ENCODE measurements at places on chromosomes 2 and 18.
A peak's percentile ranks its signal among the peaks of the same experiment; 100 is the strongest.

GRCh38 chr2:168895771-168896170 lies 5.3 kb upstream of the G6PC2 start:
- no peak for DNase-seq

DNA sequence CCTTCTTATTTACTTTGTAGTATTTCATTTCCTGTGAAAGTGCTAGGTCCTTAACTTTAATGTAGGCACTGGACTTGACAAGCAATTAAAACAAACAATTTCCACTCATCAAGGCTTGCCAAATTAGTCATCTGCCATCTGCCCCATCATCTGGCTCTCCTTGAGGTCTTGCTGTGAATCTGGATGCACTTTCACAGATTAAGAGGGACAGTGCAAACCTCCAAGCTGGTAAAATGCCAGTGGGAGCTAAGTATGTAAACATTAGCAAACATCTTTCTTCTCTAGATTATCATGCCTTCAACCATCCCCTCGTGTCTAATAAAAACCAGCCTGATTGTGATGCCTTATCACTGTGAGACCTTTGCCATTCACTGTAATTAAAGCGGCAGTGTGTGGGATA lies 402.9 kb downstream of the ERBB4 start:
- no peak for DNase-seq

- DNase-seq = no peak
Observed at GRCh38 chr2:150811259-150811855, 323.9 kb upstream of the RND3 start.

GRCh38 chr2:20617081-20617575 lies 33.8 kb downstream of the HS1BP3 start:
- no peak for DNase-seq

- DNase-seq = no peak
Observed at GRCh38 chr18:35484034-35484433, 13.7 kb downstream of the INO80C start.

- no peak for DNase-seq
Observed at GRCh38 chr18:36153771-36154170, 24.1 kb downstream of the ELP2 start.

DNA sequence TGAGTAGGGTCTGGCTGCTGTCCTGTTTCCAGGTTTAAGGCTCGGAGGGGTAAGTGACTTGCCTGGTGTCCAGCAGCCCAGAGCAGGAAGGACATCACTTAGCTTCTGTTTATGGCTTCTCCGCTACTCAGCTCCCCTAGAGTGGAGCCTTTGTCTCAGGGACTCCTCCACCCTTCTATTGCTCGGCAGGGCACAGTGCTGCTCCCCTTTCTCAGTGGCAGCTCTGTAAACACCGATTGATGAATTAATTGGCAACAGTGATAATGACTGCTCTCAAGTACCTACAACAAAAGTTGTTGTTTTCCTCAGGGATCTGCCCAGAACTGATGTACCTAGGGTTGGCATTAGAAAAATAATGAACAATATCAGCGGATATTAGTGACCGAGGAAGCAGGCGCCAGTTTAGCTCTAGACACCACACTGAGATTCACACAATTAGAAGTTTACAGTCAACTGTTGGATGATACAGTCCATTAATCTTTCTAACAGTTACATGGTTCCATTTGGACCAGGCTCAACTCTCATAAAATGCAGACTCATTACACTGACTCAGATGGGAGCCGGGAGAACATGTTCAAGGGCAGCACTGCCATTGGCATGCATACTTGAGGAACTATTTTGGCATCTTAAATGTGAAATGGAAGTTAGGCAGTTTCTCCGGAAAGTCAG lies 265.7 kb downstream of the MTX2 start:
- no peak for DNase-seq

GRCh38 chr18:31120594-31120993 lies 18.4 kb upstream of the DSC2 start:
- no peak for DNase-seq

DNA sequence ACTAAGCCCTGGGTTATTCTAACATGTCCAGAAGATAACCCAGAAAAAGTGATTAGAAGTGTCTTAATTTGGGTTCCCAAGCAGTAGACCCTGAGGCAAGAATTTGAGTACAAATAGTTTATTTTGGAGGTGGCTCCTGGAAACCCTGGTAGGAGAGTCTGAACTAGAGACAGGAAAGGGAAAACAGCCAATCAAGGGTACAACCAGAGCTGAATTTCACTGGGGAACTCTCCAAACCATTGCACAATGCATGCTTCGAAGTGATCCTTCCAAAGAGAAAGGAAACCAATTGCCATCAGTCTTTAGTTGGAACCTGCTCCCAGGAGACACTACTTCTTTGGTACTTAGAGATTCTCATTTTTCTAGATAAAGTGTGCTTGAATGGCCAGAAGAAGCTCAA lies 361.5 kb downstream of the MBD2 start:
- no peak for DNase-seq

GRCh38 chr18:63233334-63233733 lies 86.2 kb downstream of the BCL2 start:
- DNase-seq = no peak

DNA sequence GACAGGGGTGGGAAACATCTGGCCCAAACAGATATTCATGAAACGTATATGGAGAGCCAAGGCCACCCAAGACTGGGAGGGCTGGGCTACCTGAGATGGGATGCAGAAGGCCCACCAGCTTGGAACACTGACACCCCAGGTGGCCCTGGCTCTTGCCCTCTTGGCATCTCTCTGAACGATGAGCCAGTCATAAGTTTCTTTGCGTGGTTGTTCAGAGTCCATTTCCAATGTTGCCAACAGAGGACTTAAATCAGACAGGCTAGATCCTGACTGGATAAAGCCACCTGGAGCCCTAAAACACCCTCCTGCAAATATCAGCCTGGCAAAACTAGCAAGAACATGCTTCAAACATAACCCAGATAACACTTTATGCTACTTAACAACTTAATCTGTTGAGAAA lies 42.6 kb downstream of the LPIN2 start:
- DNase-seq = no peak

GRCh38 chr2:236689393-236689700 lies 119.7 kb downstream of the ACKR3 start:
- DNase-seq = no peak

DNA sequence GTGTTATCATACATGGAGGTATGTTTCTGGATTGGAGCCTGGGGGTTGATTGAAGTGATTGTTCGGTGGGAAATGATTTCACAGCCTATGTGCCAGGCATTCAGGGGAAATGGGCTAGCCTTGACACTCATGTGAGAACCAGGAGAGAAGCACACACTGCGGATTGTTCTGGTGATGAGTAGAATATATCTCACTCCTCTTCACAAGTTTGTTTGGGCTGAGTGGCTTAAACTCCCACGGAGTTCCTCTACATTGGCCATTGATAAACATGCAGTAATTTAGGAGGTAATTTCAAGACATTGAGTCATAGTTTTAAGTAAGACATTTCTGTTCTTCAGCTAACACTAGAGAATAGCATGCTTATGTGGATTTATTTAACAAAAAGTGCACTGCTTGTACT lies 498.9 kb upstream of the NETO1 start:
- no peak for DNase-seq

GRCh38 chr18:8895987-8896619 lies 190.7 kb downstream of the MTCL1 start:
- DNase-seq = no peak

- DNase-seq = no peak
Observed at GRCh38 chr2:54876764-54877163, 153.3 kb downstream of the EML6 start.

DNA sequence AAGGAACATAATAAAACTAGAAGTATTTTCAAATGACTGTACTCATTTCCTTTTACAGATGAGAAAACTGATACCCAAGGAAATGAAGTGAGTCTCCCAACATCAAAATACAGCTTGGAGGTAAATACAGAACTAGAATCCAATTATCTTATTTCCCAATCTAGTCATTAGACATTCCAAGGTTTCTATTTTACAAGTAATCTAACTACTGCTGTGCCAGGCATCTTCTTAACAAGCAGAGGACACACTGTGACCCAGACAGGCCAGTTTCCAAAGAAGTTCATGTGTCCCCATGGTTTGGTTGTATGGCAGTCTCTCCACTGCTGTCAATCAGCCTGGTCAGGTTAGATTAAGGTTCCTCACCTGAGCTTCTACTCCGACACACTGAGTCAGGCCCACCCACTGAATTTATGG lies 143.5 kb downstream of the THADA start:
- no peak for DNase-seq

- no peak for DNase-seq
Observed at GRCh38 chr18:313931-314330, 46.1 kb upstream of the THOC1 start.

DNA sequence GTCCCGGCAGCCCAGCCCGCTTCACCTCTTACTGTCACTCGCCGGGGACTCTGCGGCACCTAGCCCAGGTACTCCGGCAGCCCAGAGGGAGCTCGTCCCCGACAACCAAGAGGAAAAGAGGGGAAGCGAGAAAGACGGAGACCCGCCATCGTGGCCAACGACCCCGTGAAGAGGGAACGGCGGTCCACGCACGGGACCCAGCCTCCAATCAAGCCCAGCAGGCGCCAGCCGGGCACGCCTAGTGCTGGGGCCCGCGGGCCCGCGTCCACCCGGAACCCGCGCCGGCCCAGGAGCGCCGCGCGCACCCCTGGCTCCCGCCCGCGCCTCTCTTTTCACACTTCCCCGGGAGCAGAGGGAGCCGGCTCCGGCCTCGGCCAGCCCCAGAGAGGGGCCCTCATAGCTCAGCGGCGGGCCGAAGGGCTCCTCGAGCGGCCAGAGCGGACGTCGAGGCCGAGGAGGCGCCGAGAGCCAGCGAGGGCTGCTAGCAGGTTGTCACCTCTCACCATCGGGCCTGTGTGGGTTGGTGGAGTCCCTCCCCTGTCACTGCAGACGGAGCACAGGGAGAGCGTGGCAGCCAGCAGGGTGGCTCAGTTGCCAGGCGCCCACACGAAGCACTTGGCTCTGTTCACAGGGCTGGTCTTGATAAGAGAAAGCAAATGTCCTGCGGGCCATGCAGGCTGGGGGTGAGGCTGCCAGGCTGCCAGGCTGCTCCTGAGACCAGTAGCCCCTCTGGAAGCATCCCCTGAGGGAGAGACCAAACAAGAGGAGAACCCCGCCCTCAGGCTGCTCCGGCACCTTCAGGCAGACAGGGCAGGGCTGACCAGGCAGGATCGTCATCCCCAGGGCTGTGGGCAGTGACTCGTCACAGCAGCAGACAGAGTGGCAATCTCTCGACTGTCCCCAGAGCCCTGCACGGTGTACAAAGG lies 36.9 kb upstream of the KLF11 start:
- no peak for DNase-seq

- DNase-seq = no peak
Observed at GRCh38 chr2:133045787-133046186, 375.8 kb upstream of the LYPD1 start.

GRCh38 chr2:207603486-207603885 lies 21.7 kb downstream of the METTL21A start:
- no peak for DNase-seq

- no peak for DNase-seq
Observed at GRCh38 chr2:50443868-50444630, 587.9 kb downstream of the NRXN1 start.

GRCh38 chr2:151931756-151932155 lies 103.5 kb upstream of the ARL5A start:
- no peak for DNase-seq

DNA sequence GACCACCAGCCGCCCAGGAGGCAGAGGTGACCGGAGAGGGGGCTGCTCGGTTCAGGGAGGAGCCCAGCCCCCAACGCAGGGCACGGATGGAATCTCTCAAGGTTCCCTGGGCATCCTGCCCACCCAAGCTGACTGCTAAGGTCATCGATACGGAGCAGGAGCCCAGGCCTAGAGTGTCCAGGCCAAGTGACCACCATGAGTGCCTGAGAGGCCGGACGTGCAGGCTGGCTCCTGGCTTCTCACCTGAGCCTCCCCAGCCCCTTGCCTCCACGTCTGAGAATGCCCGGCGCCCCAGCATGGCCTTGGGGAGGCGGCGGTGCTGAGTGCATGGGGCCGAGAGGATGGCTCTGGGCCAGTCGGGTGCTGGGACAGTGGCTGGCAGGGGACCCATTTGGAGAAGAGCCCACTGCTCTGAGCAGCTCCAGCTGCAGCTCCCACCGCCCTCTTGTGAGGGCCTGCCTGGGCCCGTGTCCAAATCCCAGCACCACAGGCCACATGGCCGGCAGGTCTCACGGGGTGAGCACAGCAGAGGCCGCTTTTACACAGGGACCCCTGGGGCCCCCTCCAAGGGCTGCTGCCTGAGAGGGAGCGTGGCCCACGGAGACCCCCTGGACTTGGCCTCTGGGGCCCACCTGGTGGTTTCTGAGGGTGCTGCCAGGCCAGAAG lies 102.8 kb upstream of the CTDP1 start:
- DNase-seq = peak; percentile 81

DNA sequence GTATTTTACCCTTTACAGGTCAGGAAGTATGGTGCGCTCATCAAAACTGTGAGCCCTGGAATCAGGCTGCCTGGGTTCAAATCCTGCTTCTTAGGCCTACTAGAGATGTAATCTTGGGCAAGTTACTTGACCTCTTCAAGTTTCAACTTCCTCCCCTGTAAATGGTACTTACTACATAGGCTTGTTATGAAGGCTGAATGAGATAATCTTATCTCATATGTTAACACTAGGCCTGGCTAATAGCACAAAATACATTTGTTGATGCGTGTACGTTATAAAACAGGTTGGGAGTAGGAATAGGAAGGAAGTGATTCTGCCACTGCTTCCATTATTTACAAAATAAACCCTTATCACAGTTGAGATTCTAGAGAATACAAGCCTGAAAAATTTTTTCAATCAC lies 1.7 kb upstream of the RFTN2 start:
- DNase-seq = no peak

- DNase-seq = no peak
Observed at GRCh38 chr2:45606796-45607195, 4.3 kb downstream of the SRBD1 start.

DNA sequence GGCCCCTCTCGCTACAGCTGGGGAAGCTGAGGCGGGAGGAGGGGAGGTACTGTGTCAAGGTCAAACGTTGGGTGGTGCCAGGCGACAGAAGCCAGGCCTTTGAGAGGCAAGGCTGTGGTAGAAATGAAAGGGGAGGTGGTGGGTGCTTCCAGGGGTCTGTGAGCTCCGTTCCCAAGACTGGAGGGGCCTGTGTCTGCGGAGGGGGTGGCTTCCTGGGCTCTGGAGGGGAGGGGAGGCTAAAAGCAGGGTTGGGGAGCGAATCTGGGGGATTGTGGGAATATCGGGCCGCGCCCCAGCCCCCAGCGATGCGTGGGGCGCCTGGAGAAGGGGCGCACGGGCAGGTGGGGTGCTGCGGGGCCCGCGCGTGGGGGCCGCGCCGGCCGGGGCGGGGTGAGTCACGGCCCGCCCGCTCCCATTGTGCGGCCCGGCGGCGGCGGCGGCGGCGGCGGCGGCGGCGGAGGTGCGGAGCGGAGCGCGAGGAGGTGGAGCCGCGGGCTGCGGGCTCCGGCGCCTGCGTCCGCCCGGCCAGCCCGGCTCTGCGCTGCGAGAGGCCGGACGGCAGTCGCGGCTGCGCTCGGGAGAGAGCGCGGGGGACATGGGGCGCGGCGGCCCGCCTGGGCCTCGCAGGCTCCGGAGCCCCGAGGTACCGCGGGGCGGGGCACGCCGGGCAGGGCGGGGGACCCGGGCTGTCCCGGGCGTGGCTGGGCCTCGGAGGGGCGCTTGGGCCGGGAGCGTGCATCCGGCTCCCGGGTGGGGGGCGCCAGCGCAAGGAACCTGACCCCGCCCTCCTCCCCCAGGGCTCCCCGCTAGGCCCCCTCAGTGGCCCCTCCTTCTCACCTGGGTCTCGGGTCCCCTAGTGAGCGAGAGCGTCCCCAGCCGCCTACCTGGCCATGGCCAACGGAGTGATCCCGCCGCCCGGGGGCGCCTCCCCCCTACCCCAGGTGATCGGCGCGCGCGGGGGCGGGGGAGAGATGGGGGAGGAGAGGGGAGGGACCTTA lies at the start of gene SLC4A3:
Gene SLC4A3 (plus strand): TSS at position 528 of the 998 bp plus-strand sequence. CDS start 363 bp downstream, at position 891.
- DNase-seq = peak; percentile 57
